NCI-H187 (cell line): ENCODE measurements at places on chromosomes 1 and 21.

- no peak for DNase-seq
Observed at GRCh38 chr1:168287237-168287664, 6.6 kb downstream of the TBX19 start.

DNA sequence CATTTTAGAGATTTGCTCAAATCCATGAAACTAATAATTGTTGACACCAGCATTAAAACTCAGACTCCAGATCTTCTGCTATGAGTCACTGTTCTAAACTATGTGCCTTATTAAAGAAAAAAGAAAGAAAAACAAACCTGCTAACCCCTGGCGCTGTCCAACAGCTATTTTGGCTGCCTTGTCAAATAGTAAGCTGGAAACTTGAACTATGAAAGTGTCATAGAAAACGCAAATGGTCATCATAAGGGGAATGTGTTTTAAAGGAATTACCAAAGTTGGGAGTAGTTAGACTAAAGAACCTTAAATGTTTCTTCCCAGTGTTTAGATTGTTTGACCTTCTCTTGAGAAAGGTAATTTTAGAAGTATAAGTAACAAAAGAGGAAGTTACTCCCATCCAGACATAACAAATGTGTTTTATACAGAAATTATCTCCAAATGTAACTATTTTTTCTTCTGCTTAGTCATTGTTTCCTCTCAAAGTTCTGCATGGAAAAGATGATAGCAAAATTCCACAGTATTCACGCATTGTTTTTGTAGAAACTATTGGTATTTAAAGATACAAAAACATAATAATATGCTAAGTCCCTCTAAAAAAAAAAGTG, 272.4 kb downstream of the TPR start:
- no peak for DNase-seq

- DNase-seq: no peak
Observed at GRCh38 chr1:22454476-22455056, 2.9 kb downstream of the ZBTB40 start.

- no peak for DNase-seq
Observed at GRCh38 chr1:185514311-185514710, 197.3 kb upstream of the IVNS1ABP start.

DNA sequence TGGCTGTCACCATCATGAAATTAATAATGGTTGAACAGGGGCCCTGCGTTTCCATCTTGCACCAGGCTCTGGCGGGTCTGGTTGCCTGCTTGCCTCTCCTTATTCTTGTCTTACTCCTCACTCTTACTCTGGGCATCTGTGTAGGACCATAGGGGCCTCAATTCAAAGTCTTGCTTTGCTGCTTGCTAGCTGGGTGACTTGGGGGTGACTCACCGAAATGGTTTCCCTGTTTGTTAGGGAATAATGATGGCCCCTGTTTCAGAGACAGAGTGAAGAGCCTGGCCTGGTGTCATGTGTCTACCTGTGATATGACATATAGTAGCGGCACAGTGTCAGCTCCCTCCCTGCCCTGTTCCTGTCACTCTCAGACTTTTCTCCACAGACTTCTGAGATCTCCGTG, 24.6 kb downstream of the KCNC4 start:
- no peak for DNase-seq

- no peak for DNase-seq
Observed at GRCh38 chr21:45824546-45825215, 156.9 kb upstream of the COL6A1 start.

GRCh38 chr1:190807629-190808028, 330.0 kb upstream of the BRINP3 start:
- DNase-seq: no peak

- no peak for DNase-seq
Observed at GRCh38 chr1:159827549-159827948, 876 bp downstream of the SLAMF8 start.

DNA sequence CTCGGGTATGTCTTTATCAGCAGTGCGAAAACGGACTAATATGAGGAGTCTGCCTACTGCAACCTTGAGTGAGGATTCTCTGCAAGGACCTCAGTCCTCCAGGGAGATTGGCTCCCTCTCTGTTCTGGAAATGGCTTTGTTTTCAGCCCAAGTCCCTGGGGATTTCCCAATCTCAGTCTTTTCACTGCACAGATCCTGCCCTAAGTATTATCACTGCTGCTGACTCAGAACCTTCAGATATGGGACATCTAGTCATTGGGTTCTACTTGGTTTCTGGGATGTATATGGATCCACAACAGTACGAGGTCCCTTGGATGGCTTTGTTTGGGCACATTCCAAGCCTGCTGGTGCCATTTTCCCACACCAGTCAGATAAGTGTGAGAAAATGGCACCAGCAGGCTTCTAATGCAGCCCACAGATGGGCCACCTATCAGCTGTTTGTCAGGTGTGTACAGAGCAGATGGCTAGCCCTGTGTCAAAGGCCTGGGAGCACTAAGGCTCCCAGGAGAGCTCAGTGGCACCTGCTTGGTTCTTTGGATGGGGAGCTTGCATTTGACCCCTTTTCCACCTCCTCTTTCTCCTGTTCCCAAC, 27.4 kb downstream of the ELF3 start:
- no peak for DNase-seq

DNA sequence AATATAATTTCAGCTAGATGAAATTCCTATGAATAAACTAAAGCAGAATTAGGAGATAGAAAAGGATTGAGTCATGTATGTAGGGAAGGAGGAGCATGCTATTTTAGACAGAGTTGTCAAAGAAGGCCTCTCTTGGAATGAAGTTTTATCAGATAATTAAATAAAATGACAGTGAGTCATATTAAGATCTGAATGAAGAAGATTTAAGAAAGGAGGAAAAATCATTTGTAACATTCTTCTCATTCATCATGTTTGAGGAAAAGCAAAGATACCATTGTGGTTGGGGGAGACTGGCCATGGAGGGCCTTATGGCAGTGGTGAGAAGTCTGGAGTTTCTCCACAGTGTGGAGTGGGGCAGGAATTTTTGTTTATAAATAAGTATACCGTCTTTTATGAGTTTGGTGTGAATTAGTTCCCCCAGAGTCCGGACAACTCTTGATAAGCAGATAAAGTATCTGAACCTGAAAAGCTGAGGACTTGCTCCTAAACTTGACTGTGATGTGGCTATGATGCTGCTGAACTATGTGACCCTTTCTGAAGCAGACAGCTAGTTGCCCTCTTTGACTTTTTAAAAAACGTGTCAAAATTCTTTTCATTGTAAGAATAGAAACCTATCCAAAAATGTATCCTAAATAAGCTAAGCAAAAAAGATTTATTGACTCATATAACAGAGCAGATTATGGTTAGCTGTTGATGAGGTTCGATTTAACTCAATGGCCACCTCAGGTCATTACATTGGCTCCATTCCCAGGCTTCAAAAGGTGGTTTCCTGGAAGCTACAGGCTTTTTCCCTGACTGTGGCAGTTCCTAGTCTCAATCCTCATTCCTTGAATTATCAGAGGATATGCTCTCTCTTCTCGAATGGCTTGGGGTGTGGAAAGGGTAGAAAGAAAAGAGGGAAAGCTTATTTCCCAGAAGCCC, 90.8 kb downstream of the LHX9 start:
- DNase-seq: no peak

GRCh38 chr1:210743038-210743437, 390.9 kb downstream of the KCNH1 start:
- no peak for DNase-seq

DNA sequence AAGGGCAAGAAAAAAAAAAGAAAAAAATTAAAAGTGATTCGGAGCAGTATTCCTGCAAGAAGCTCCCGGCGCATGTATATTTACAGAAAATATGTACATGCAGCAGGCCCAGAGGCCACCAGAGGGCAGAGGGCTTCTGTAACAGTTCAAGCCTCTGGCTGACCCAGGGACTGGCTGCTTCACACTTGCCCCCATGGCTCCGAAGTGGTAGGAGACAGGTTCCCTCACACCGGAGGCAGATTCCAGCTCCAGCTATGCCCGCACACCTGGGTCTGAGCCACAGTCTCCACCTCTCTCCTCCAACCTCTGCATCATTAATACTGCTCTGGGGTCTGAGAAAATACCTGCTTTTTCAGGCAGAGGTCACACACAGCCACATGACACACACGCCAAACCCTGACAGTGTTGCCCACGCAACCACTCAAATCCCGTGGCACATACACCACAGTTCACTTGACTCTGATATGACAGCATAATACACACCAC, 2.2 kb upstream of the ARHGAP30 start:
- DNase-seq: no peak

- DNase-seq: no peak
Observed at GRCh38 chr1:210686841-210687240, 358.1 kb downstream of the HHAT start.

- DNase-seq: no peak
Observed at GRCh38 chr1:85495556-85495955, 30.6 kb upstream of the DDAH1 start.

GRCh38 chr1:30545365-30545764, 178.0 kb downstream of the MATN1 start:
- no peak for DNase-seq

- no peak for DNase-seq
Observed at GRCh38 chr1:163337631-163338030, 15.9 kb downstream of the NUF2 start.

- DNase-seq: no peak
Observed at GRCh38 chr1:171988243-171988885, 147.1 kb downstream of the DNM3 start.

DNA sequence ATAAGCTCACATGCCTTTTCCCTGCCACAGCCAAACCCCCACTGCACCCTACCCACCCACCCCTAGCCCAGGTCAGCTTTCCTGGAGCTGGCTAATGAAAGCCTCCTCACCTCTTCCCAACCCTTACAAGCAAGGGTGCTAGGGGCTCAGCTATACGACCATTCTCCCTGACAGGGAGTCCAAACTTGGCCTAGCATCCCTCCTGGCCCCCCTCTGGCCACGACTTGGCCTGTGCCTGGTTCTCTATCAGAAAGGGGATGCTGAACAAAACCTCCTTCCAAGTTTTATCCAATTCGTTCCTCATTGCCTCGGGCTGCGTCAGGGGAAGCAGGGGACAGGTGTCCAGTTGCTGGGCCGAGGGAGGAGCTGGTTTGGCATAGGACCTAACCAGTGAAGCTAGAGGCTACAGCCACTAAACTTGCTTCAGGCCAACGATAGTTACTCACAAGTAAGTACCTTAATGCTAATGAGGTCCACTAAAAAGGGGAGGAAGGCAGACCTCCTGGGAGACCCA, 8.6 kb downstream of the TMEM81 start:
- no peak for DNase-seq

DNA sequence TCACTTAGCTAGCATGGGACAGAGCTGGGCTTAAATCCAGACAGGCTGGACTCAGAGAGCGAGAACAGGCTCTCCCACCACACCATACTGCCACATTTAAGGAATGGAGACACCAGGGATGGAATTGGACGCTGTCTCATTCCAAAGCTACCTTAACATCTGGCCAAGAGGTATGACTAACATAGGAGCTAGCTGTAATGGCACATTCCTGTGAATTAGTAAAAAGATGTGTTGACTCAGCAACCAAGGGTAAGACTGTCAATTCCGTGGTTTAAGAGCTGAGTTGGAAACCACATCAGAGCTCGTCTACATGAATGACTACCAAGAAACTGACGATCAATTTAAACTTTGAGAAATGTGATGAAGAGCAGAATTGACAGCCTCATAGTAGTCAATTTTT, 8.3 kb upstream of the TNFRSF9 start:
- DNase-seq: no peak

DNA sequence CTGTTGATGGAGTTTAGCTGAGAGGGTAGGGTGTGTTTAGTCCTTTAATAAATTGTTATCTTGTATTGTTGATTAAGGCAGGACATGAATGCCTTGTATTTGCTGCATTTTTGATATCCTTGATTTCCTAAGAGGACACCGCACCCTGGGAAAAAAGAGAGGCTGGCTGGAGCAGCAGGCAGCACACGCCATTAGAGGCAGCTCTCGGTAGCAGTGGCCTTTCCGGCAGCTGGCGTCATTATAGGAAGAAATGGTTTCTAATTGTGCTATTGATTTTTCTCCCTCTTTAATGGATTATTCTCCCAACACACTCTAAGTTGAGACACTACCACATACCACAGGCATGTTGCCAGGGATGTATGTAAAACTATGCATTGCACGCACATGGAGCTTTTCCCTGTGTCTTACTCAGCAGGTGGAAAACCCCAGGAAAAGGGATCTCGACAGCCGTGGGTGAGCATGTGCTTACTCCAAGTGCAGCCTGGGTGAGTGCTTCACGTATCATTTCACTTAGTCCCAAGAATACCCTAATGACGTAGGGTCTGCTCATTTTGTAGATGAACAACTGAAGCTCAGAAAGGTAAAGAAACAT, 440.4 kb upstream of the RUNX1 start:
- no peak for DNase-seq

DNA sequence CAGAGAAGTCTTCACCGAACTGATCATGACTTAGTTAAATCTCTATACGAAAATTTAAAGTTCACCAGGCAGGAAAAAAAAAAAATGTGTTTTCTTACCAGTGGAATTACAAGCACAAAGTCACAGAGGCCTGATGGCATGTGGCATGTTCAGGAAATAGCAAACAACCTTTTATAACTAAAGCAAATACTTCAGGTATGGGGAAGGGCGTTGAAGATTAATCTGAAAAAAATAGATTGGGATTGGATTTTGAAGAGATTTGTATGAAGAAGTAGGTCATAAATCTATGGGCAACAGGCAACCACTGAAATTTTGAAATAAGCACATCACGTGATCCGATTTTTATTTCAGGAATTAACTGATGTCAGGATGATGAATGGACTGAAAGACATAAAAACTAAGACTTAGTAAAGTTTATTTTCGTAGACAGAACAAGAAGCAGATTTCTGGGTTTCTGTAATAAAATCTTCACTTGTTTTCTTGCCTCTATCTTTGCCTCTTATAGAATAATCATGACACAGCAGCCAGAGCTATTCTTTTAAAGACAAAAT, 295.9 kb upstream of the ADGRL4 start:
- no peak for DNase-seq
